Activated T-helper 1 cell treated with anti-CD3 and anti-CD28 coated beads, Interleukin-2, amount 50 U/mL, for 16 hours (primary cell): ENCODE measurements at places on chromosomes 13 and 19.

- DNase-seq: no peak
Observed at GRCh38 chr19:3441986-3442329, 38.4 kb downstream of the SMIM24 start.

GRCh38 chr13:33180122-33180804, 105.3 kb downstream of the STARD13 start:
- DNase-seq: no peak

GRCh38 chr13:79516595-79516994, 35.6 kb downstream of the NDFIP2 start:
- no peak for DNase-seq

GRCh38 chr19:39829702-39830275, 4.2 kb downstream of the DYRK1B start:
- no peak for DNase-seq

DNA sequence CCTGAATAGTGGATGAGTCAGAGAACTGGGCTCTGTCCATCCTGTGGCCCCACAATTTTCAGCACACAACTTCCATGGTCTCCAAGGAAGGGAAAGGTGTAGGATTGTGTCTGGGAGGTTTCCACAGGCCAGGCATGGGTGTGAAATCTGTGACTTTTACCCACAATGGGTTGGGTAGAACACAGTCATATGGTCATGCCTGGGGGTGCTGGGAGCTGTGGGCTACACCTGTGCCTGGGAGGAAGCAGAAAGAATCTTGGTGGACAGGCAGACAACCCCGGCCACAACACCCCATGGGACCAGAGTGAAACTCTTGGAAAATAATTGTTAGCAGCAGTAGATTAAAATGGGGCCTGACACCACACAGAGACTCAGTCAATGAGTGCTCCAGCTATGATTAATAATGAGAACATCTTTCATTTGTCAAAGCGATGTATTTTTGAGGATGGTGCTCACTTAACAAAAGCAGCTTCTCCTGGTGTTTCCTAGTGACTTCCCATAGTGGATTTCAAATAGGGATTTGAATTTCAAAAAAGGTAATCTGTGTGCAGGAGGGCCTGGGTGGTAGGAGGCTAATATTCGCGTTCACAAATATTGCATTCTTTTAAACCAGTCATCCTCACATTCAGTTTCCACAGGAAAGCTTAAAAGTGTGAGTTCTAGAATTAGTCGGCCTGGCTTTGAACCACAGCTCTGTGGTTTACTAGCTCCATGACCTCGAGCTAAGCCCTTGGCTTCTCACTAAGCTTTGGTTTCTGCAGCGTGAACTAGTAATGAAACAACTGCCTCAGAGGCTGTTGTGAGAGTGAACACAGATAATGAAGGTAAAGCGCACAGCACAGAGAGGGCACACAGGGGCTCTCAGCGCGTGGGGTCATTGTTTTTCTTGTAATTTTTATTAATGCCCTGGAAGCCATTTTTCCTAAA, 89.3 kb upstream of the UQCRFS1 start:
- DNase-seq: no peak

- DNase-seq: no peak
Observed at GRCh38 chr13:64160479-64160878, 2744.8 kb upstream of the PCDH20 start.

DNA sequence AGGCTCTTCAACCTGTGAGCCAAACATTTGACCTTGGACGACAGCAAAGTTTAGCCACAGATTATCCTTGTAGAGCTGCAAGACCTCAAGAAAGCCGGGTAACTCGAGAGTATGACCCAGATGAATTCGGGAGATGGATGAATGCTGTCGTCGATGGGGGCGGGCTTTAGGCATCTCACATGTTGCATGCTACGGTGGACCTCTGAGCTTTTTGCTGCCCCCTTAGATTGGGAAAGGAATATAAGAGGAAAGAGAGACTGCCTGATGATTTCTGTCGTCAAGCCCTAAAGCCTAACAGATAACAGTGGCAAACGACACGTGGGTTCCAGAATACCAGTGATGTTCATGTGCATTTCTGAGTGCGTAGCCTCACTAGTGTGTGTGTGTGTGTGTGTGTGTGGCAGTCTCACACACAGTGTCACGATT, 730 bp upstream of the ABCC4 start:
- no peak for DNase-seq

- peak; percentile 29 for DNase-seq
Observed at GRCh38 chr19:50147462-50148423, 15.3 kb downstream of the IZUMO2 start.

DNA sequence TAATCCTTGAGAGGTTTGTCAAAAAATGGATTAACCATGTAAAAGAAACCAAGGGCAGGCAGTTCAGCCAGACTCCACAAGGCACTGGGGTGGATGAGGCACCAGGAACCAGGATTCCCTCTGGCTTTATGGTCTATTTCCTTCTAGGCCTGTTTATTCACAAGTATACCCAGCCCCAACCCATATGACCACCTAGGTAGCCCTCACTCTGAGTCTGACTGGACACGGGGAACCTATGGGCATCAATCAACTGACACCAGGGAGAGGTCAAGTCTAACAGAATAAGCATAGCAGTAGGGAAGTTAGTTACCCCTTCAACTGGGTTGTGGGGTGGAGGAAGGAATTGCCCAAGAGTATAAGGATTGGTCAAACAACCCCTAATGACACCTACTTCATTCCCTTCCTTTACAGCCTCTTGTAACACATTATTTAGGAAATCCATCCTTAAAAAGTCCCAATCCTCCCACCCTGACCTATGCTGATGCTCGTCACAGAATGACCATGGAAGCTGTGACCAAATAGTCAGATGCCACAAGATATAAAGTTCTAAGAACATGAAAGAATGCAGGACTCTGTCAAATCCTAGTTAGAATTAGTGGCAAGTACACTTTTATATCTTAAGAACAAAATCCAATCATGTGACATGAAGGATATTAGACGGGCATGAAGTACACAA, 31.7 kb downstream of the PEG3 start:
- no peak for DNase-seq

DNA sequence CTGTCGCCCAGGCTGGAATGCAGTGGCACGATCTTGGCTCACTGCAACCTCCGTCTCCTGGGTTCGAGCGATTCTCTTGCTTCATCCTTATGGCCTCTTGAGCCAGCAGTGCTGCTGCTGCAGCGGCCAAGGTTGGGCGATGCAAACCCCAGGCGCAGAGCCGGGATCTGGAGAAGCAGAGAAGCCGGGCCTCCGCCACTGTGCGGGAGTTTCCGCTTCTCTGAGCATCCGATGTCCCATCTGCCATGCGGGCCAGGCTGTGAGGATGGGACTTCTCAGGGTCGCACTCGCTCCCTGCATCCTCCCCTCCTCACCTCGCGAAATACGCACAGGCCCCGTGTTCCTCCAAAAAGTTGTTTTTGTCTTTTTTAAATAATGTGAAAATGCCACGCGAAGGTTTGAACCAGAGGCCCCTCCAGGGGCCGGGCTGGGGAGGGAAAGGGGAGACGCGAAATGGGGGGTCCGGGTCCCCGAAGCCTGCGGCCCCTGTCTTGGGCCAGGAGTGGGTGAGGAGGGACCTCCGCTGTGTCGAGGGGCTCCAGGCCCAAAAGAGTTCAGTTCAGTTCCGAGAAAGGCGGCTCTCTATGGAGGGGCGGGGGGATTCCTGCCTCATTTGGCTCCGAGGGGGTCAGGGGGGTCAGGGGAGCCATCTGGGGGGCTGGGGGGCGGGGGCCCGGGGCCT, 15.9 kb downstream of the CYTH2 start:
- DNase-seq: no peak

DNA sequence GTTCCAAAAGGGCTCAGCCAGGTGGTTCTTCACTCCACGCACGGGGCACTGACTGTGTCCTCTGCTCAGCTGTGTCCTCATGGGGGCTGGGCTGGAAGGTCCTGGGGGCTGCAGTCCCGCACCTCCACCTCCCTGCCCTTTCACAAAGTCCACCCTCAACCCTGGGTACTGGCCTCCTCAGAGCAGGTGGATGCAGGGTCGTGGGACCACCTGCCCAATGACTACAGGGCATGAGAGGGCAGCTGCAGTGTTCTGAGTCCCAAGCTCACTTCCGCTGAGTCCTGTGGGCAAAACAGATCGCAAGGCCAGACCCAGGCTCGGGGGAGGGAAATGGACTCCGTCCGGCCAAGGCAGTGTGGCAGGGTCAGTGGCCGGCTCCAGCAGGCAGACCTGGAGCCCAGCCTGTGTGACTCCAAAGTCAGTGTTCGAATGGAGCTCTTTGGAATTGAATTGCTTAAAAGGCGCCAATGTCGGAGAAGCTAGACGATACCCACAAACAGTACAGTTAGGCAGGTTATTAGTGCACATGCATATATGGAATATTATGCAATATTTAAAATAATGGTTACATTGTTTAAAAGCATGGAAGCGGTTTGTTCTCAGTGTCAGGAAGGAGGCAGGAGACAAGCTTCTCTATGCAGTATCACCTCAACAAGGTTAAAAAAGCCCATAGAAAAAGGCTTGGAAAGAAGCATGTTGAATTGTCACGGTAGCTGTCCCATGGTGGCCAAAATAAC, 54.8 kb downstream of the MCF2L start:
- DNase-seq: no peak

DNA sequence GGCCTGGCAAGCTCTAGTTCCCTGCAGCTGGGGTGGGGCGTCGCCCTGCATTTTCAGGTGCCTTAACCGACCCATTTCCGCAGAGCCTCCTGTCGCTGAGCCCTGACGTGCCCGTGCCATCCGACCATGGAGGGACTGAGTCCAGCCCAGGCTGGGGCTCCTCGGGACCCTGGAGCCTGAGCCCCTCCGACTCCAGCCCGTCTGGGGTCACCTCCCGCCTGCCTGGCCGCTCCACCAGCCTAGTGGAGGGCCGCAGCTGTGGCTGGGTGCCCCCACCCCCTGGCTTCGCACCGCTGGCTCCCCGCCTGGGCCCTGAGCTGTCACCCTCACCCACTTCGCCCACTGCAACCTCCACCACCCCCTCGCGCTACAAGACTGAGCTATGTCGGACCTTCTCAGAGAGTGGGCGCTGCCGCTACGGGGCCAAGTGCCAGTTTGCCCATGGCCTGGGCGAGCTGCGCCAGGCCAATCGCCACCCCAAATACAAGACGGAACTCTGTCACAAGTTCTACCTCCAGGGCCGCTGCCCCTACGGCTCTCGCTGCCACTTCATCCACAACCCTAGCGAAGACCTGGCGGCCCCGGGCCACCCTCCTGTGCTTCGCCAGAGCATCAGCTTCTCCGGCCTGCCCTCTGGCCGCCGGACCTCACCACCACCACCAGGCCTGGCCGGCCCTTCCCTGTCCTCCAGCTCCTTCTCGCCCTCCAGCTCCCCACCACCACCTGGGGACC, 1.2 kb downstream of the ZFP36 start:
- peak; percentile 48 for DNase-seq

GRCh38 chr13:33284031-33284430, 1.5 kb downstream of the STARD13 start:
- DNase-seq: no peak

- no peak for DNase-seq
Observed at GRCh38 chr13:78054157-78054556, 135.5 kb upstream of the EDNRB start.

DNA sequence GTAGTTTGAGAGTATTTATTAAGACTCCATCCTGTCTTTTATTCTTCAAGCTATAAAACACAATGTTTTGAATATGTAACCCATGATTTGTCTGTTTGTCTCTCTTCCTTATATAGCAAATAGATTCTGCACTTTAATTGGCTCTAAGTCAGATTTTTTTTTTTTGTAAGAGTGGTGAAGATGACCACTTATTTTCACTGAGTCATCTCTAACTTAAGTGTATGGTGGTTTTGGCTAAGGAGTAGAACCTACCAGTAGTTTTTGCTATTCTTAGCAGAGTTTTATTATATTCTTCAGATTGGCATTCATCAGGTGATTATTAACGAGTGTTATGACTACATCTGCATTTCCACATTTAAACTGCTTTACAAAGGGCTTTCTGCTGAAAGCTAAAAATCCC, 194.7 kb downstream of the LMO7 start:
- no peak for DNase-seq
